Activated CD4-positive, alpha-beta T cell treated with anti-CD3 and anti-CD28 coated beads, Interleukin-2, amount 50 U/mL, for 24 hours (primary cell): ENCODE measurements at places on chromosomes 4 and X.

DNA sequence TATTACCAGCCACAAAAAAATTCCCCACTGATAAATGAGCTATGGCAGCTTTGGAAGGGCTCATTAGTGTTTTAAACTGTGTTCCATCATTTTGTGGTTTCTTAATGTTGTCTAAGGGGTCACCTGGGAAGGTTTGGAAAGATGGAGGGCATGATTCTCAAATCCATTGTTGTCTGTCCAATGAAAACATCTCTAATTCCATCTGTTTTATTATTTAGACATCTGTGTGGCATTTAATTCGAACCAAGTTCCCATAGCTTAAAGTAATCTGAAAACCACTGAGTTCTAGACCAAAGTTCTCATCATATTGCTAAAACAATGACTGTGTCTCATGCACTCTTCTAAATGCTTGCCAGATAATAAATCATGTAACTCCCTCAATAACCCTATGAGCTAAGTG, 103.8 kb upstream of the PPP3CA start:
- DNase-seq, result no peak

GRCh38 chr4:22607382-22607781, 85.4 kb upstream of the GBA3 start:
- DNase-seq, result peak; percentile 36

DNA sequence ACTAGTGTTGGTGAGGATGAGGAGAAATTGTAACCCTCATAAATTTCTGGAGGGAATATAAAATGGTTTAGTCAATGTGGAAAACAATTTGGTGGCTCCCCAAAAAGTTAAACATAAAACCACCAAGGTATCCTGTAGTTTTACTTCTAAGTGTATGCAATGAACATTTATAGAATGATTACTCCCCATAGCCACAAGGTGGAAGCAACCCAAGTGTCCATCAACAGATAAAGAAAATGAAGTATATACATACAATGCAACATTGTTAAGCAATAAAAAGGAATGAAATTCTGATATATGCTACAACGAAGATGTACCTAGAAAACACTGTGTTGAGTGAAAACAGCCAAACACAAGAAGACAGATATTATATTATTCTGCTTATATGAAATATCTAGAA, 569.1 kb upstream of the GRID2 start:
- DNase-seq, result no peak

DNA sequence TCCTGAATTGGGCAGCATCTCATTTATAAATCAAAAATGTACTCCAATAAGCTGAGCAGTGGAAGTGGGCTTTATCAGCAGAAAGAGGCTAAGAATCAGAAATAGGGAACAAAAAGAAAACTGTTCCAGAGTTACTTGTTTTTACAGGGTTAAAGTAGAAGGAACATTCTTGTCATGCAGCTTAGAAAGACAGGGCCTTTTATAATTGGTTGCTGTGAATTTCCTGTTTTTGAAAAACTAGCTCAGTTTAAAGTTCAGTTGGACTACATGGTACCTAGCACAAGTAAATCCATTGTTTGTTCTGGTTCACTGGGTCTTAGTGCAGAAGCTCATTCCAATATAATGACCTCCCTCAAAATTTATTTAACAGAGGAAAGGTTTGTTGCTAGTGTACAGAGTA, 200.8 kb downstream of the GRIA2 start:
- DNase-seq, result no peak

DNA sequence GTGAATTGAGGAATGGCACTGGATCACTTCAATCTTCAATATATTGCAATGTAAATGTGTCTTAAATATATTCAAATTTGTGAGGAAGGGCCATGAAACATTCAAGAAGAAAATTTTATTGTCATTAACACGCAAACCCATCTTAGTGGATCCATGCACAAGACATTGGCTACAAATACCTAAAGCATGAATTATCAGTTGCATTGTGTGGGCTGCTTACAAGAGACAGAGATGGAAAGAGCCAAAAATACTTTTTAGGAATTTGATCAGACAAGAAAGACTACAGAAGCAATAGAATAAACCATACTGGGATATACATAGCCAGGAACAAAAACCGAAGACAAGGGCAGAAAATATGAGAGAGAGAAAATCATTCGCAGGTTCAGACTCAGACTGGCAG, 616.2 kb upstream of the GRIA3 start:
- no peak for DNase-seq

GRCh38 chr4:182369211-182369610, 126.0 kb downstream of the TENM3 start:
- no peak for DNase-seq

GRCh38 chrX:38864165-38864564, 62.9 kb downstream of the MID1IP1 start:
- DNase-seq, result no peak

- DNase-seq, result no peak
Measured at GRCh38 chr4:52051213-52051614, at the start of gene SPATA18. Gene SPATA18, plus strand, starts transcription at chr4:52051304. Its CDS starts 401 bp downstream, at chr4:52051705.

GRCh38 chr4:61079427-61079826, 120.7 kb upstream of the ADGRL3 start:
- no peak for DNase-seq

DNA sequence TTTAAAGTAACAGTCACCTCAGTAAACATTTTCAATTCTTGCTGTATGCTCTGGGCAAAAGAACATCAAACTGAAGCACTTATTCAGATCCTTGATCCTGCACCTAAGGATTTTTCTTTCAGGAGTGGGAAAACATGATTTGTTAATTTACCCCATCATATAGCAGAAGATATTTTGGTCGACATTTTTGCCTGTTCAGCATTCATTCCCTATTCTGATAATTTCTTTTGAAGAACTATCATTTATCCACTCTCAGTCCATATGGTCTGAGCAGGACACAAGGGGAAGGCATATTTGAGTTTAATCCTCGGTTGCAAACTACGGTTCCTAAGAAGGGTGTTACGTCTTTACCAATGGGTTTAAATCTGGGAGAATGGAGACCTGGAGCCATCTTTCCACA, 1.2 kb upstream of the CLOCK start:
- no peak for DNase-seq

DNA sequence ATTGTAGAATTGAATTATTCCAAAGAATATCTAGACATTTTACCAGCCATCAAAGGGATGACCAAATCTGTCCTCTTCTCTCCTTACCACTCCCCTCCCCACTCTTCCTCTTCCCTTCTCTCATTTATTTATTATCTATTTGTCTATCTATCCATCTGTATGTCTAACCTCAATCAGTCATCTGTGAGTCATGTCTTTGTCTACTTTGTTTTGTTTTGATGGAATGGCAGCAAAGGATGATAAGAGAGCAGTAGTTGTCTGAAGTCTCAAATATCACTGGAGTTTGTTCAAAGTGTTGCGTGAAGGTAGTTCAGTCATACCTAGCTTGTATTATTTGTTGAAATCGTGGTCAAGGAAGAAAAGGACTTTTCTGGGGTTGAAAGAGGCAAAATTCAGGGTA, 34.7 kb upstream of the PGRMC2 start:
- no peak for DNase-seq

- no peak for DNase-seq
Measured at GRCh38 chr4:124234771-124235170, 477.8 kb downstream of the ANKRD50 start.

DNA sequence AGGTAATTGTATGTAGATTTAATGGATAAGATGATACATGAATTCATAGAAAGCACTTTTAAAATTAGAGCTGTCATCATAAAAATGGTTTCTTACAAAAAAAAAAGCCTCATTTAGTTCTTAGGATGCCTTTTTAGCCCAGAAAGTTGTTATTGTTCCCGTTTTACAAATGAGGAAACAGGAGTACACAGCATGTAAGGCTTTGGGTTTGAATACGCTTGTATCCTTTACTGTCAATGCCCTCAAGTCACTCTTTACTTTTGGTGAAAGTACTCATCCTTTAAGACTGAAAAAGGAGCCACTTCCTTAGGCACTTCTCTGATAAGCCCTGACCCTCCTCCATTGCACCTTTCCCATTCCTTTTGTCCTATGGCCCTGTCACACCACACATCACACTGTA, 4.9 kb downstream of the EREG start:
- DNase-seq, result no peak

- no peak for DNase-seq
Measured at GRCh38 chr4:69748173-69748572, 12.2 kb downstream of the SULT1B1 start.

- DNase-seq, result no peak
Measured at GRCh38 chr4:52999626-53000025, 137.5 kb downstream of the RASL11B start.

- DNase-seq, result no peak
Measured at GRCh38 chrX:70208479-70208878, 26.0 kb upstream of the AWAT1 start.

DNA sequence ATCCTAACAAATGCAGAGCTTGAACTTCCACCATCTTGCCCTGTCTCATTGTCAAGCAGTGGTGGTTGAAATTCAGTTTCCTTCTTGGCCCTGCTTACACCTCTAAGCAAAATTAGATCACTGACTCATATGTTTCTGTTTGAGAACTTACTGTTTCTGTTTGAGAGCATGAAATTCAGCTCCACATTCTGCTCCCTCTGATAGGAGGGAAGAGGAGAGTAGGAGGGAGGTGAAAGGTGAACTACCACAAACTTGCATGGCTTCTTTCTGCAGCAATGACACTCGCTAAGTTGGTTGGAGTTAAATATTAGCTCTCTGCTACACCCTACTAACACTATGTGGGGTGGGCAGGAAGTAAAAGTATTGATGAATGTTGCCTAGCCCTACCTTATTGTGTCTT, 117.8 kb upstream of the EDA2R start:
- DNase-seq, result no peak

DNA sequence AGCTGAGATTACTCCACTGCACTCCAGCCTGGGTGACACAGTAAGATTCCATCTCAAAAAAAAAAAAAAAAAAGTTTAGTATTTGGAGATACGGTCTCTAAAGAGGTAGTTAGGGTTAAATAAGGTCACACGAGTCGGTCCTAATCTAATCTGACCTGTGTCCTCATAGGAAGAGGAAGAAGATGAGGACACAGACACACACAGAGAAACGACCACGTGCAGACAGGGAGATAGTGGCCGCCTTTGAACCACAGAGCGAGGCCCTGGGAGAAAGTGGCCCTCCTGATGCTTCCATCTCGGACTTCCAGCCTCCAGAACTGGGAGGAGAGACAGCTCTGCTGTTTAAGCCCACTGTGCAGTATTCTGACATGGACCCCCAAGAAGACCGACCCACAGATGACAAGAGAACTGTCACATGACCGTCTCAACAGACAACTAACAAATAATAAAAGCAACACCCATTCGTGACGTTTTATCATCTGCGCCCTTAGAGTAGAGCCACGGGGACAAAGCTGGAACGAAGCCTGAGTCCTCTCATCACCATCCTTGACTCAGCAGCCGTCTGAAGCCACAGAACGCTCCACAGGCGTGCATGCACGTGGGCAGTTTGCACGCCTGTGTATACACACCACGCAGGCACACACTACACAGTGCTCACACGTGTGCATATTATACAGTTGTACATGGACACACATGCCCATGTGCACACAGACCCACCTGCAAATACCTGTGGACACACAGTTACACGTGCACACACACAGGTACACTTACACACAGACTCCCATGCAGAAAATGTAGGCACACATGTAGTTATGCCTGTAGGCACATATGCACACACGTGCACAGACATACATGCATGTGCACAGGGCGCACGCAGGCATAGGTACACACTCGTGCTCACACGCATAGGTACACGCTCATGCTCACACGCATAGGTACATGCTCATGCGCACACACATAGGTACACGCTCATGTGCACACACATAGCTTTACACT, 51.7 kb downstream of the FAM53A start:
- DNase-seq, result no peak

GRCh38 chr4:1855333-1856070, 454 bp downstream of the LETM1 start:
- no peak for DNase-seq

- no peak for DNase-seq
Measured at GRCh38 chr4:16160457-16160856, 65.8 kb downstream of the TAPT1 start.
